ENCODE measurements at places on chromosomes 4 and X. TPM values are rescaled to one million over a fixed set of nuclear protein-coding genes. Genes with fewer than 3 reads are reported as not detected.

DNA sequence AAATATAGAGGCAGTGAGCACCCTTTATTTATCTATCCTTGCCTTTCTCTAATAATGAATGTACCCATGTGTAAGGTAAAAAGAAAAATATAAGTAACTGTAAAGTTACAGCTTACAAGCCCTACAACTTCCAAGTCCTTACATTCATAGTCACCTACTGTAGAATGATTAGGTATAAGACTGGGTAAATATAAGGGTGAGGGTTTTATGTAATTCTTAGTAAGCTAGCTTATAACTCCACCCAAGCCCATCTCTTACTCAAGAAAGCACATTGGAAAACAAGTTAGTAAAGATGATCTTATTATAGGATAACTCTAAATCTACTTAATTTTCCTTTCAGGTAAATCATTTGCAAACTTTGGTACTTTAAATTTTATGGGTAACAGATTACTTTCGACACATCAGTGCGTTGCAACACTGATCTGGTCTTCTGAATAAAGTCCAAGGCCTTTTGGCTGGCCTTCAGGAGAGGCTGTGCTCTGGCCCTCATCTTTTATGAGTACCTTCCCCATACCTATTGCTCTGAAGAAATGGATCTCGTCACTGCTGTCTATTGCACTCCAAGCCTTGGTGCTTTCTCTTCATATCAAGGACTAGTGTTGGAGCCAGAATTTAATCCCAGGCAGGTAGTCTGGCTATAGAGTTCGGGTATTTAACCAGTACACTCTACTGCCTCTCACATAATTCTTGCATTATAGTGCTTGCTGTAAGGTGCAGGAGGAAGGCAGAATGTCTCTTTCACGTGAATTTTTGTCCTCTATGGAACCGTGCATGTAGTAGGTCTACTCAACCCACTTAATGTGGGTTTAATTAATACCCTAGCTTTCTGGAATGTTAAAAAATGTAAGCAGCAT, 443.6 kb upstream of the AR start:
- DNase-seq: no peak

NAP1L2 gene
- 4.2 TPM for total RNA-seq

- no peak for DNase-seq
These were observed 41.9 kb downstream of the F11 start for GRCh38 chr4:186307916-186308315.

C1QTNF7 gene
- total RNA-seq: 24.0 TPM

- DNase-seq: no peak
These were observed 179.1 kb downstream of the SOWAHB start for GRCh38 chr4:76718831-76719230.

PDCL2 gene
- total RNA-seq: not detected
